ENCODE measurements at places on chromosomes 2 and 18. TPM values are rescaled to one million over a fixed set of nuclear protein-coding genes. Genes with fewer than 3 reads are reported as not detected.

GRCh38 chr2:64698668-64699444 lies 45.1 kb upstream of the SERTAD2 start:
- no peak for DNase-seq

DNA sequence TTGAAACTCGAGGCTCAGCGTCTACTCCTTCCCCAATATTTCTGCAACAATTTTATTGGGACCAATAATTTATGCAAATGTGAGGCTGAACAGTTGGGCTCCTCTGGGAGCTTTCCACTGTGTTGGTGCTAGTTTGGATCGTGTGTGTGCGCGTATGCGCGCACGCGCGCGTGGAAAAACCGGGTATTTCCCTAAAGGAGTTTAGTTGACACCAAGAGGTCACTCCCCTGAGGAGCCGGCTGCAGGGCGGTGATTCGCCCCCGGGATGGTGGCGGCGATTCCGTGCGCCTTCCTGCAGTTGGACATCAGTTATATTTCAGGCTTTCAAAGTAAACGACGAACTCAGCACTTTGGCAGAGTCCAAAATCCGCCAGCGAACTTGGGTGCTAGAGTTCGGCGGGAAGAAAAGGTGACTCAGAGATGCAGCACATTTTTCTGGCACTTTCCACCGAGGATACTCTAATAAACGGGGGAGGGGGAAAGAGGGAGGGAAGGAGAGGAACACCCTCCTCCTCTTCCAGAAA lies 186.5 kb upstream of the FANCL start:
- DNase-seq = no peak

DNA sequence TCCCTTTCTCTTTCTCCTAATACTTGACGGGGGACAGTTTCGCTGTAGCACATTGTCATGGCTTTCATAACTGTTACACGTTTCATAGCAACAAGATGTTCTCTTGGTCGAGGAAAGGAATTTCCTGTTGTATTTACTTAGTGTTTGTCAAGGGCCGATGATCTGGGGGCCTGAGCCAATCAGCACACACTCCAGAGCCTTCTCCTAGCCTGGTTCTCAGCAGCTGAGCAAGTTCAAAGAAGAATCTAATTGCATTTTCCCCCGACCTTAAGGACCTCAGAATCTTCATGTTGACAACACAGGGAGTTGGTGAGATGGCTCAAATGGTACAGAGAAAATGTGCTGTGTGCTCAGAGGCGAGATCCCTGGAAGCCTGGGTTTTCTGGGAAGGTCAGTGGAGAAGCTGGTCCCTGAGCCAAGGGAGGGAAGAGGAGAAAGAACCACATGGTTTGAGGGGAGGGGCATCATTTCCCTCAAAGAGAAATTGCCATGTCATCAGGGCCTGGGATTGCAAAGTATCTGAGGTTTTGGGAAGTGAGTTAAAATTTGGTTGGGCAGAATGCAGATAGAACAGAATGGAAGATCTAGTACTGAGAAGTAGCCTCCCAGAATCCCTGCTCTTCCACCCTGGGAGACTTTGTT lies 76.9 kb upstream of the AGAP1 start:
- DNase-seq = no peak

DNA sequence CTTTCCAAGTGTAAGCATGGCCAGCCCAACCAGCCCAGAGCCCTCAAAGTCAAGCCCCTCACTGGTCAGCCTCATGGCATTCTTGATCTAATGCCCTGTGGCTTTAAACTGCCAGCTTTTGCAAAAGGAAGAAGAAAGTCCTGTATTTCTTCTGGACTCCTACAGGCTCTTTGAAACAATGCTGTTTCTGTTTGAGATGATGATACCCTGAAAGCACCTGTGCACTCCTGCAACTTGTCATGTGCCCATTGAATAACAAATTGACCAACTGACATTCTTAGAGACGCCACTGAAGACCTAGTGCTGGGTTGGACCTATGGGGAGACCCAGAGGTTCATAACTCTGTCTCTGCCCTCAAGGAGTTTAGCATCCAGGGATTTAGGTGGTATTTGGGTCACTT lies 82.0 kb upstream of the MSH2 start:
- DNase-seq = no peak

Gene EVX2
- total RNA-seq = 0.98 TPM

Gene UGT1A3
- not detected for total RNA-seq

GRCh38 chr2:180872255-180872654 lies 108.2 kb upstream of the UBE2E3 start:
- DNase-seq = no peak

Gene MGAT5
- 16.7 TPM for total RNA-seq

GRCh38 chr2:119435081-119435952 lies 3.7 kb downstream of the TMEM37 start:
- DNase-seq = peak; percentile 54

Gene TRPM8
- total RNA-seq = not detected

- DNase-seq = no peak
Measured at GRCh38 chr2:168949324-168949723, 48.2 kb downstream of the G6PC2 start.

Gene PID1
- total RNA-seq = 83.2 TPM

- no peak for DNase-seq
Measured at GRCh38 chr2:201441409-201441808, 9.8 kb downstream of the TRAK2 start.

DNA sequence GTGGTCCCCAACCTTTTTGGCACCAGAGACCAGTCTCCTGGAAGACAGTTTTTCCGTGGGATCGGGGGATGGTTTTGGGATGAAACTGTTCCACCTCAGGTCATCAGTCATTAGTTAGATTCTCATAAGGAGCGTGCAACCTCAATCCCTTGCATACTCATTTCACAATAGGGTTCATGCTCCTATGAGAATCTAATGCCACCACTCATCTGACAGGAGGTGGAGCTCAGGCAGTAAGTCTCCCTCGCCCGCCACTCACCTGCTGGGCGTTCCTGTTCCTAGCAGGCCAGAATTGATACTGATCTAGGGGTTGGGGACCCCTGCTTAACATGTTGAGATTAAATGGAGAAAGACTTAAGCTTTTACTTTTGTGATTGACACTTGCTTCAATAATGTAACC lies 9.9 kb downstream of the NABP1 start:
- no peak for DNase-seq

DNA sequence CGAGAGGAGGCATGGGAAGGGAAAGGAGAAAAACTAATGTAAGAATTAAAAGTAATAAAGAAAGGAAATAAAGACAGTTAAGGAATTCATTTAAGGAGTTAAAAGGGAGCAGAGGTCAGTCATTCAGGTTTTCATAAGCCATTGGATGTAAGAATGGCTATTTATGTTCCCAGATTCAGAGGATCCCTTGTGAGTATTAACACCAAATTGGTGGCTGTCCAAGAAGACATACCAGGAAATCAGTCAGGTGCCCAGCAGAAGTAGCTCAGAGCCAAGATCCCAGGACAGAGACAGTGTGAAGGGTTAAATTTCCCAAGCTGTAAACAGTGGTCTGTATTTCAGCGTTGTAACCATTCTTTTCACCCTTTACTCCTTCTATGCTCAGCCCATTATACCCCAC lies 550.4 kb downstream of the BCL11A start:
- no peak for DNase-seq

Gene PLGLB2
- 2.0 TPM for total RNA-seq

Gene NEUROD1
- total RNA-seq = not detected

DNA sequence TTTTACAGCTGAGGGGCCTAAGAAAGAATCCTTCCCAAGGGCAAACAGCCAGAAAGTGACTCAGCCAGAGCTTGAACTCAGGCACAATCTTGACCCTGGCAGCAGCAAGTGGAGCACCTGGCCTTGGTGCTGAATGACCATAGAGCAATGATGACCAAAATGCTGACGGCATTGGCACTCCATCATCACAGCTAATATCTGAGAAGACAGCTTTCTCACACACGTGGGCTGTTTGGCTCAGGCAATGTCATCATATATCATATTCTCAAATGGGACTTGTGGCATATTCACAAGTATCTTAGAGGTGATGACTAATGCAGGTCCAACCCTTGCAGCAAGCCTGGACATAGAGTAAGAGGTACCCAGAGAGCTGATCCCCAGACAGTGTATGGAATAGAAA lies 443.9 kb upstream of the MYT1L start:
- no peak for DNase-seq

Gene IL1F10
- not detected for total RNA-seq

GRCh38 chr2:40416486-40416885 lies 35.4 kb downstream of the SLC8A1 start:
- no peak for DNase-seq

DNA sequence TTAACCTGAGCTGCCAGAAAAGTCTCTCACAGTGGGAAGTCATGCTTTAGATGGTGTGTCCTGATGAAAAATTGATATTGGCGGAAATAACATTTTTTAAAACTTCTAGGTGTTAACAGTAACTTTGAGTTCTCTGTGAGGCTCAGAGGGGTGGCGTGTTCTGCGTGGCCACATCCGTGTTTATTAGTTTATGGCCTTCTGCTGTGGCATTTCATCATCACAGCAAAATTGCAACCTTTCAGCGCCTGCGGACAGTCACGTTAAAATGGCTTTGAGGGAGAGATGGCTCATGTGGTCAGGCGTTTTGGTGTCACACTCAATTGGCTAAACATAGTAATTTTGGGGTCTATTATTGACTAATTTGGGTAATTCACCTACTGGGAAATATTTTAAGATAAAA lies 42.4 kb downstream of the KLHL29 start:
- DNase-seq = no peak

GRCh38 chr2:162677476-162677875 lies 161.1 kb downstream of the KCNH7 start:
- DNase-seq = no peak

Gene COL5A2
- total RNA-seq = 33.1 TPM

GRCh38 chr18:67133669-67134068 lies 382.9 kb downstream of the DSEL start:
- no peak for DNase-seq

DNA sequence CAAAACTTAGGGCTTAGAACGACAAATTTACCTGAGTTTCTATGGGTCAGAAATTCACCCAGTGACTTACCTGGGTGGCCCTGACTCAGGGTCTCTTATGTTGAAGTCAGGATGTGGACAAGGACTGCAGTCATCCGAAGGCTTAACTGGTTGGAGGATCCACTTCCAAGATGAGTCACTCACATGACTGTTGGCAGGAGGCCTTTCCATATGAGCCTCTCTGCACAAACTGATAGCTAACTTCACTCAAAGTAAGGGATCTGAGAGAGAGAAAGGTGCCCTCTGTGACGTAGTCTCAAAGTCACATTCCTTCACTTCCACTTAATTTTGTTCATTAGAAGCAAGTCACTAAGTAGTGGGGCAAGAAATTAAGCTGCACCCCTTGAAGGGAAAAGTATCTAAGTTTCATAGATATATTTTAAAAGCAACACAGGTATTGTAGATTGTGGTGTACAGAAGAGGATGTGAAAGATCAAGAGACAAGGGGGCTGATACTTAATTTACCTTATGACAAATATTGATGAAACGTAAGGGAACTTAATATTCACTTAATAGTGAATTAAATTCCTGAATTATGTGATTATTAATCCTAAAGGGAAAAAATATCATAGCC lies 48.4 kb downstream of the TANK start:
- DNase-seq = no peak

DNA sequence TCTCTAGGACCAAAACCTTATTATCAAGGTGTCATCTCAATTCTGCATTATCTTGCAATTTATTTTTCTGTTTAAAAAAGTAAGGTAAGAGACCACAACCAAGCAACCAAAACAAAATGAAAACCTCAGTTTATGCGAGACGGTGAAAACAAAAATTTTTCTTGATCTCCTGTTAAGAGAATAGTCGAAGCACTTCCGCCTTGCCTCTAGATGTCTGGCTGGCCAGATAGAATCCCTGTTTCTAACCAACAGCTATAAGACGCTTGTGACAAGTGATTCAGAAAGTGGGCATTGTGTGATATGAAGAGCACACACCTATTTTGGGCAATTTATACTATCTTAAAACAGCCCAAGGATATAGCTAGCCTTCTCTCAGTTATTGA lies 51.2 kb downstream of the MGAT5 start:
- DNase-seq = no peak

Gene RAB27B
- total RNA-seq = 6.1 TPM

- DNase-seq = no peak
Measured at GRCh38 chr18:500632-501405, at the start of gene COLEC12. Gene COLEC12 (minus strand): TSS chr18:500701. CDS start chr18:500514, 187 bp downstream.

DNA sequence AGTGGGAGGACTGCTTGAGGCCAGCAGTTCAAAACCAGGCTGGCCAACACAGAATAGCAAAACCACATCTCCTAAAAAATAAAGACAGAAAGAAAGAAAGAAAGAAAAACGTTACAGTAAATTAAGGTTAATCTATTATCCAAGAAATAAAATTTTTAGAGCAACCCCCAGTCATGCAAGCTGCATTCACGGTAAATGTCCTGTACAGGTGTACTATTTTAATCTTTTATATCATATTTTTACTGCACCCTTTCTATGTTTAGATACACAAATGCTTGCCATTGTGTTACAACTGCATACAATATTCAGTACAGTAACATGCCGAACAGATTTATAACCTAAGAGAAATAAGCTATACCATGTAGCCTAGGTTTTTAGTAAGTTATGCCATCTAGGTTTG lies 6.0 kb downstream of the PDIA6 start:
- DNase-seq = no peak

Gene IL1RN
- 253 TPM for total RNA-seq

Gene TWIST2
- total RNA-seq = 214 TPM

Data from vagina (tissue), 2 donors.